ENCODE measurements at places on chromosomes 6 and 20.

GRCh38 chr6:164531736-164532135 is 777.7 kb downstream of the C6orf118 start:
- no peak for DNase-seq

GRCh38 chr6:157148391-157149323 is 174.7 kb downstream of the TMEM242 start:
- DNase-seq, result no peak

GRCh38 chr6:149236589-149236988 is 80.9 kb upstream of the TAB2 start:
- no peak for DNase-seq

DNA sequence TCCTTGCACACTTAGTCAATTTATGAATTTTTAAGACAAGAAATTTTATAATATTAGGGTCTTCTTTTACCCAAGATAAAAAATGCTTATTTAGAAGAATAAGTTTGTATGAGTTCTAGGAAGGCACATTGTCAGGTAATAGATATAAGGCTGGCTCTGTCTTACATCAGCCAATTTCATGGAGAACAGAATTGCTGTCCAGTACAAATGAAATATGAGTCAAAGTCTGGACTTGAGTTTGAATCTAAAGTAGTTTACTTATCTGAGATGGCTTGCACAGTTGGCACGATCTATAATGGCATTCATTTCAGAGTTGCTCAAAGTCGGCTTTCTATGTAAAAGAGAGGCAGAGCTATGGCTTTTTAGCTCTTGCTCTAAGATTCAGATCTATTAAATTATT is 228.2 kb downstream of the KCNQ5 start:
- no peak for DNase-seq

GRCh38 chr6:13923527-13924145 is 1.1 kb upstream of the RNF182 start:
- DNase-seq, result no peak

- DNase-seq, result no peak
Observed at GRCh38 chr20:15656124-15656523, 917.1 kb downstream of the KIF16B start.

DNA sequence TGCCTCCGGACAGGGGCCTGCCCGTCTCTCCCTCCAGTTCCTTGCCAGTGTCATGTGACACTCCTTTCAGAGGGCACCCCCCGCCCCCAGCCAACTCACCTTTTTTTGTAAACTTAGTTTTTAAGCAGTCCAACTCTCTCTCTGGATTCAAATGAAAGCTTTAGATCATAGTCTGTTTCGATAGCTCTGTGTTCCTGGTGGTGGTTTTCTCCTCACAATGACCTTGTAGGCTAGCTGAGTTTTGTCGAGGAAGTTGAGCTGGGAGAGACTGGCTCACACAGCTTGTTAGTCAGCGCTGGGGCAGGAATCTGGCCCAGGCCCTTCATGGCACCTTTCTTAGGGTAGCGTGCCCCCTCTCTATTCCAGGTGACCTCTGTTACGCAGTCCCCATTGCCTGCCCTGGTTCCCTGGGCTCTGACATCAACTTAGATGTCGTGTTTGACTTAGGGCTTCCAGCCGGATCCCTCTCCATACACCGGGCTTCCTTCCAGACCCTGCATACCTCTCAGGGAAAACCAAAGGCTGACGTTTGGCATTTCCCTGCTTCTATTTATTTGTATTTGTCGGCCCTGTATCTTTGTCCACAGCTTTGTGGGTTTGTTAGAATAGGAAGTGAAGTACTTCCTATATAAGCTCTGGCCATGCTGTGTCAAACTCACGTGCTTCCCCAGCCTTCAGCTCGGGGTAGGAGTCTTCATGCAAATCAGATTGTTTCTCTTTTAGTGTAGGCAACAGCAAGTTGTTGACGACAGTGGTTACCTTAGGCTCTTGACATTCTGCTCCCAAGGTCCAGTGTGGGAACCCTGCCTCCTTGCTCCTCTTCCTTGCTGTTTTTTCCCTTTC is 12.7 kb downstream of the IGF2R start:
- no peak for DNase-seq

GRCh38 chr20:58467572-58468527 is 47.3 kb downstream of the APCDD1L start:
- DNase-seq, result no peak

DNA sequence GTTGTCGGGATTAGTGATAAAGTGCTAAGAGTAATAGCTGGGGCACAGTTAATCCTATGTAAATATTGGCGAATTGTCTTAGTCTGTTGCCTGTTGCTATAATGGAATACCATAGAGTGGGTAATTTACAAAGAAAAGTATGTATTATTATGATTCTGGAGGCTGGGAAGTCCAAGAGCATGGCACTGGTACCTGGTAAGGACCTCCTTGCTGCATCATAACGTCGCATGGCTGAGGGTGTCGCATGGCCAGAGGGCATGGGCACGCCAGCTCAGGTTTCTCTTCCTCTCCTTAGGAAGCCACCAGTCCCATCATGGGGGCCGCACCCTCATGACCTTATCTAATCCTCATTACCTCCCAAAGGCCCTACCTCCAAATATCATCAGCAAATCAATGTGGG is 29.7 kb downstream of the IRF4 start:
- DNase-seq, result no peak

- no peak for DNase-seq
Observed at GRCh38 chr6:125949069-125949468, 7.5 kb upstream of the HINT3 start.

DNA sequence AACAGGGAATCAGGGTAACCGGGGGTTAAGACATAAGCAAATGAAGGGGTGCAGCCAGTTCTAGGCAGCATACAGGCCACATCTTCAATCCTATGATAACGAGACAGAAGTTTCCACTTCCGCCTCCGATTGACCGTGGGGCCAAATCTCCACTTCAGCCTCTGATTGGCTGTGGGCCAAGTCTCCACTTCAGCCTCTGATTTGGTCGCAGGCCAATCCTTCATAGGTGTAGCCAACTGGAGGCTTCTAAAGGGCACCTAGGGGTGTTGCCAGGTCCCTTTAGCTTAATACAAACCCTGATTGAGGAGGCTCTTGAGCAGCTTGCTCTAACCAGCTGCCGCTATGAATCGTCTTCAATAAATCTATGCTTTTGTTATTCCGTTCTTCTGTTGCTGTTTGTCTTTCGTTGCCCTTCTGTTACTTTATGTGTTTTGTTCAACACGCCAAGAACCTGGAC is 2.1 kb upstream of the ERGIC3 start:
- no peak for DNase-seq

DNA sequence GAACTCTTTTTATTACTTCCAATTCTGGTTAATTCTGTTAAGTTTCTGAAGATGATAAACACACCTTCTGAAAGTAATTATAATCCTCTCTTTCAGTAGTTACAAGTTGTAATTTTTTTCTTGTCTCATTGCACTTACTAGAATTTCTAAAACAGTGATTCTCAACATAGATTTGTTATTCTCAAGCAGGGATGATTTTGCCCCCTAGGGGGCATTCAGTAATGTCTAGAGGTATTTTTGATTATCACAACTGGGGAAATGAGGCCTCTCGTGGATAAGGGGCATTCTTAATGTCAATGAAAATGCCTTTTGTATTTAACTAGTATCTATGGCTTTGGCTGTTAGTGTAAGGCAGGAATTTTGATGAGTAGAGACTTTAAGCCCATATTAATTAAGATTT is 39.4 kb upstream of the MAFB start:
- DNase-seq, result no peak

DNA sequence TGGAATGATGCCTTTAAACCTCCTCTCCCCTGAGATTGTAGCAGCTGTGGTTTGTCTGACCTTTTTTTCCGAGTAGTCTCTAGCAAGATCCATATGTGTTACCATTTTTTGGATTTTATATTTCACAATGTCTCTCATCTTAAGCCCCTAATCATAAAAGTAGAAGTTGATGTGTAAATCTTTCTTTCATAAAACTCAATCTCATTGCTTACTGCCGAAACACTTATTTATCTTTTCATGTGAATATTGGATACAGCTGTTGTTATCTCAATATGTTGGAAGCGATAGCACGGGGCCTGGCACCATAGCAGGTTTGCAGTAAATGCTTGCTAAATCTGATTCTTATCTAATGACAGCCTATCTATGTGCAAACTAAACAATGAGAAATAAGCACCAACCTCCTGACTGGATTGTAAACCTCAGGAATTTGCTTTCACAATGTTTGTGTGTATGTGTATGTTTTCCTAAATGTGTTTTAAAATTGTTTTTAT is 14.2 kb downstream of the SMPDL3A start:
- no peak for DNase-seq

DNA sequence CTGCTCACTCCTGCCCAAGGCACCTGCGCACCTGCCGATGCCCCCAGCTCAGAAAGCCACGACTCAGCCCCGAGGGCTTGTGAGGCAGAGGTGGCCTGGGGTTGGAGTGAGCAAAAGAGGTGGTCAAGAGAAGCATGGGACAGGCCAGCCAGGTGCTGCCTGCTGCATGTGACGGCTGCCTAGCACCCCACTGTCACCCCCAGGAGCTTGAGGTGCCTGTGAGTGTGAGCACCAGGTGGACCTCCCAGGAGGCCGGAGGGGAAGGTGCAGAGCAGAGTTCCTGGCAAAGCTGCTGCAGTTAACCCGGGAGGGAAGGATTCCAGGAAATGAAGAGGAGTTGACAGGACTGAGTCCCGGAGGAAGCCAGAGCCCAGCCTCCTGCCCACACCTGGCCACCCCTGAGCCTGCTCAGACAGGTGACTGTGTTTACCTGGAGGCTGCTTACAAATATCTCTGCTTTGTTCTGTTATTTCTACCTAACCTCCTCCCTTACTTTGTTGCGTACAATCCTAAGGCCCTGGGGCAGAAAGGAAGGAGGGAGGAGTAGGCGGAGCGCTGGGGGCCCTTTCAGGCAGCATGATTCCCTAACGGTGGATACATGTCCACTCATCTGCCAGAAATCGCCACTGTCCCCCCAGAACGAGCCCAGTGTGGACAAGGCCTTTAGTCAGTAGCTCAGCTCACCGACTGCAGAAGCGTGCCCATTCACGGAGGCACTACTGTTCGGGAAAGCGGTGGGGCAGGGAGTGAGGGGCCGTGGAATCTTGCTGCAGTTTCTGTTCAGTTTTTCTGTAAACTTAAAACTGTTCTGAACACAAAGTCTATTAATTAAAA is 87.5 kb upstream of the MPC1 start:
- no peak for DNase-seq

DNA sequence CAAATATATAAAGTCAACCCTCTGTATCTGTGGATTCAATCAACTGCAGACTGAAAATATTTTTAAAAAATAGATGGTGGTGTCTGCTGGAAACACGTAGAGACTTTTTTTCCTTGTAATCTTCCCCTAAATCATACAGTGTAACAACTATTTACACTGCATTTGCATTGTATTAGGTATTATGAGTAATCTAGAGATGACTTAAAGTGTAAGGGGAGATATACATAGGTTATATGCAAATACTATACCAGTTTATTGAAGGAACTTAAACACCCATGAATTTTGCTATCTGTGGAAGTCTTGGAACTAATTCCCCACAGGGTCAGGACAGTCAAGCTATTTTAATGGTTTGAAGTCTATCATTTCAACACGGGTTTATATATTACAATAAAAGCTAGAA is 10.2 kb downstream of the HDAC2 start:
- DNase-seq, result no peak

DNA sequence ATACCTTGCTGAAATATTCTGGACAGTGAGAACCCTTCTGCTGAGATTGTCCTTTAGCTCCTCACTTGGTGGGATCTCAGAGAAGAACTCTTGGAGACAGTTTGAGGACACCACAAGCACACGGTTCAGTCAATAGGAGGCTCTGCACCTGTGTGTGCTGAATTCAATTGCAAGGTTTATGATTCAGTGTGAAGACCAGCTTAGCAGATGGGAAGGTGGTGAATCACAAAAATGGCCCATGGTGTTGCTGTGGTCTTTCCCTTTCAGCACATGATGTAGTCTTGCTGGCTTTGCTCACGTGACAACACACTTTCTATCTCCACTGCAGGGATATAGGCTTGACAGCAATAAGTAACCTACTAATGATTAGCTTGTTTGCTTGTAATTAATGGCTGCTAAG is 270.3 kb downstream of the SLC24A3 start:
- no peak for DNase-seq

GRCh38 chr6:166901626-166902025 is 54.7 kb downstream of the RNASET2 start:
- no peak for DNase-seq

- DNase-seq, result no peak
Observed at GRCh38 chr6:155638200-155638599, 182.6 kb upstream of the NOX3 start.

DNA sequence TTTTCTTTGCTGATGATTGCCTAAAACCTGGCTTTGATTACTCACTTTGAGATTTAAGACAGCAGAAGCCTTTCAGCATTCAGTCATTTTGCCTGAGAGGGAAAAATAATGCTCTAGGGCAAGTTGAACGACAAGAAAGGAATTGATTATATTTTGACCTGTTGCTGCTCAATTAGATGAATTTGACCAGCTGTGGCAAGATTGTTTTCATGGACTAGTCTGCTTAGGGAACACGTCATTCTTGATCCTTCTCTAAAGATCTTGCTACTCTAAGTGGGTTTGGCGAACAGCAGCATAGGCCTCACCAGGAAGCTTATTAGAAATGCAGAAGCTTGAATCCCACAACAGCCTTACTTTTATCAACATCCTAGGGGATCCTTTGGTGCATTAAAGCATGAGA is 59.7 kb upstream of the PHACTR1 start:
- DNase-seq, result no peak

All from activated T-helper 1 cell treated with Interleukin-2 at 50 U/mL for 16 hours (primary cell).